Fibroblast of lung (primary cell): ENCODE measurements at places on chromosomes 2 and 18. TPM values are rescaled to one million over a fixed set of nuclear protein-coding genes. Genes with fewer than 3 reads are reported as not detected.

Gene CXCR1
- not detected in 2 replicates for total RNA-seq

Gene ZFP36L2
- 11.6 and 16.7 TPM in 2 replicates for total RNA-seq

Gene NT5C1B
- not detected in 2 replicates for total RNA-seq

Gene NFE2L2
- total RNA-seq: 97.1 and 142 TPM in 2 replicates

Gene UGT1A10
- total RNA-seq: not detected in 2 replicates

Gene DCDC2C
- total RNA-seq: not detected in 2 replicates

Gene DHRS9
- not detected in 2 replicates for total RNA-seq

Gene MARCHF4
- 0.26 and 1.3 TPM in 2 replicates for total RNA-seq

Gene GPAT2
- total RNA-seq: 2.8 and 3.9 TPM in 2 replicates

Gene CXCR4
- under 0.01 TPM in 1 of 2 replicates, not detected in the other for total RNA-seq

Gene TNFAIP6
- total RNA-seq: 33.1 and 53.8 TPM in 2 replicates

Gene ALK
- total RNA-seq: under 0.01 TPM in 2 replicates

Gene CYRIA
- 7.4 and 10.2 TPM in 2 replicates for total RNA-seq

Gene HOXD4
- total RNA-seq: not detected in 2 replicates

Gene ANKRD12
- 53.3 and 62.7 TPM in 2 replicates for total RNA-seq

Gene RNF125
- 0.26 and 0.33 TPM in 2 replicates for total RNA-seq

Gene CSRNP3
- 0.66 and 0.77 TPM in 2 replicates for total RNA-seq

Gene EPAS1
- total RNA-seq: 82.4 and 120 TPM in 2 replicates

Gene FAM124B
- total RNA-seq: not detected in 2 replicates

Gene ADAM23
- total RNA-seq: 2.3 and 3.1 TPM in 2 replicates

Gene SLC14A1
- 2.3 and 31.0 TPM in 2 replicates for total RNA-seq

Gene CRYBA2
- not detected in 2 replicates for total RNA-seq

Gene GPR35
- 1.0 and 1.2 TPM in 2 replicates for total RNA-seq

Gene KCNIP3
- total RNA-seq: 1.5 and 1.7 TPM in 2 replicates

Gene APOB
- total RNA-seq: under 0.01 TPM in 2 replicates

Gene KCNJ3
- not detected in 2 replicates for total RNA-seq

Gene DCTN1
- total RNA-seq: 157 and 228 TPM in 2 replicates

Gene SNORC
- total RNA-seq: 0.77 and 0.83 TPM in 2 replicates
